ENCODE measurements at places on chromosomes 6 and 20.

DNA sequence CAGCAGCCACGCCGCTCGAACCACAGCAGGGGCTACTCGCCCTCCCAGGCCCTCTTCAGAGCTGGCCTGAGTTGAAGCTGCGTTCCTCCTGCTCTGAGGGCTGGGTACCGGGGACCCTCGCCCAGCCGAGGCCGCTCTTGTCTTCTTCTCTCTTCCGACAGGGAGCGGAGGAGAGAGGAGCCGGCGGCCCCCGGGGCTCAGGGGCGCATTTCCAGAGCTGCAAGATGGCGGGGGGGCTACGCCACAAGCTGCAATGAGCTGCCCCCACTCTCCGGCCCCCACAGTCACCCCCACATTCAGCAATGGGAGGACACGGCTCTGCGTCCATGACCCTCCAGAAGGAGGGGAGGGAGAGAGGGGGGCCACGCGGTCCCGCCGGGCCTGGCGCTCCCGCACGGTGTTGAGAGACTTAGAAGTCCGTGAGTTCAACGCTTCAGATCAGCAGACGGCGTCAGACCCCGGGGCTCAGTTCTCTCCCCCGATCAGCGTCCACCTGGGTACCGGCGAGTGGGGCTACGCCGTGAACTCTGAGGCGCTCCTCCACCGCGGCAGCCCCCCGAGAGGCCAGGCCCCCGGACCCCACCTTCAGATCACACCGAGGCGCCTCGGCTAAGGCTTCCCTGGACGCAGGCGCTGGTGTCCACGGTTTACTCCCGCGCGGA, 31.6 kb downstream of the SLC2A4RG start:
- DNase-seq: no peak

GRCh38 chr6:159044899-159045727, at the start of gene TAGAP:
TAGAP (minus strand) TSS chr6:159044991; CDS start chr6:159044146, 845 bp downstream.
- no peak for DNase-seq

DNA sequence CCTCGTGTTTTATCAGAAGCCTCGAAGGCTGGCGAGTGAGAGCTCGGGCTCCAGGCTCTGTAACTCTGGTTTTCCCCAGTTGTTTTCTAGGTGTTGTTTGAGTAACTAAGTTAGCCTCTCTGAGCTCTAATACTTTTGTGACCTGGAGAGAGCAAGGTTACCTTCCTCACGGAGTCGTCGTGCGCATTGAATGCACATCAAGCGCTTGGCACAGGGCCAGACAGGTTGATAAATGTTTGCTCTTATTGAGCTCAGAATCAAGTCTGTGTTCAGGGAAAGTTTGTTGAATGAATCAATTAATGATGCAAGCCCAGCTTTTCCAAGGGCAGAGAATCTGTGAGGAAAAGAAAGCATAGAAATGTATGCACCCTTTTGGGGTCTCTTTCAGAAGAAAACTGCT, 33.5 kb downstream of the EDN3 start:
- DNase-seq: no peak

- no peak for DNase-seq
Measured at GRCh38 chr20:34922654-34923381, 32.8 kb downstream of the GSS start.

DNA sequence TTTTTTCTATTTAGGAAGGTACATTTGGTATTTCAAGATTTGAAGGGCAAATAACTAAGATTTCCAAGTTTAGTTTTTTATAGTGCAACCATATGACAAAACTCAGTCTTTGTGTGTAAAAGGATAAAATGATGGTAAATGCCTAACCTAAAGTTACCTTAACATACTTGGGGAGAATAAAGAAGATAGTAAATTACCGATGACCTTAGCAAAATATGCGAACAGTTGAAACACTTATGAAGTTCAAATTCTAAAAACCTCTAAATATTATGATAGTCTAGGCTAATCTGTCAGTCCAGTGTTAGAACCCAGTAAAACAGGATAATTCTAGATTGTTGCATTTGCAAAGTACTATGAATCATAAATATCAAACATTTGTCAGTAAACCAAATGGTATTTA, 127.5 kb downstream of the PTCHD4 start:
- no peak for DNase-seq

GRCh38 chr6:127366282-127367022, 23.0 kb upstream of the ECHDC1 start:
- DNase-seq: no peak

- no peak for DNase-seq
Measured at GRCh38 chr6:830667-831327, 137.9 kb upstream of the EXOC2 start.

DNA sequence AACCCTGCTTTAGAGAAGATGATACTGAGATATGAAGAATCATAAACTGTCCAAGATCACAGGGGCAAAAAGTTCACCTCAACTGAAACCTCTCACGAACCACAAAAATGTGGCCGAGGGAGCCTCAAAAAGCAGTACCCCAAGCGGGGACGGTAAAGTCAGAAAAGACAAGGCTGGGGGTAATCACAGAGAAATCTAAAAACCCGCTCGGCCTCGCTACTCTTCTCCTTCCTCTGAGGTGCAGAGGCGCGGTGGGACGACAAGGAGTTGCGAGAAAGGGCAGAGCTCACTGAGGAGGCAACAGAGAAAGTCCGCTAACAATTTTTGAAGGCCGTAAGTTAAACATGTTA, 356 bp upstream of the IRAK1BP1 start:
- DNase-seq: no peak

GRCh38 chr6:92559611-92560010, 859.7 kb downstream of the EPHA7 start:
- no peak for DNase-seq

- DNase-seq: no peak
Measured at GRCh38 chr6:36378936-36379335, 8.5 kb downstream of the ETV7 start.

DNA sequence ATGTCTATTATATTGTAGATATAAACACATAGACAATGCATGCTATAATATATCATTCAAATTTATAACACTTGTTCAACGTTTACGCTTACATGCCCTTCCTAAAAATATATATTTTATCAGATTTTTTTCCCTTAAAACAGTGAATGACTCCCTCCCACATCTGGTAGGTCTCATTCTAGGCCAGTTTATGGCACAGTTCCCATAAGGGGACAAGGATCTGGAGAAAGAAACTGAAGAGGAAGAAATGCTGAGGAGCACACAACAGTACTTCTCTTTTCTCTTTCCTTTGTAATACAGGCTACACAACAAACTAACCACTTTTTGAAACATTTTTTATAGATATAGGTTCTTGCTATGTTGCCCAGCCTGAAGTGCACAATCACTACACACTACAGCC, 48.6 kb upstream of the RCAN2 start:
- no peak for DNase-seq

DNA sequence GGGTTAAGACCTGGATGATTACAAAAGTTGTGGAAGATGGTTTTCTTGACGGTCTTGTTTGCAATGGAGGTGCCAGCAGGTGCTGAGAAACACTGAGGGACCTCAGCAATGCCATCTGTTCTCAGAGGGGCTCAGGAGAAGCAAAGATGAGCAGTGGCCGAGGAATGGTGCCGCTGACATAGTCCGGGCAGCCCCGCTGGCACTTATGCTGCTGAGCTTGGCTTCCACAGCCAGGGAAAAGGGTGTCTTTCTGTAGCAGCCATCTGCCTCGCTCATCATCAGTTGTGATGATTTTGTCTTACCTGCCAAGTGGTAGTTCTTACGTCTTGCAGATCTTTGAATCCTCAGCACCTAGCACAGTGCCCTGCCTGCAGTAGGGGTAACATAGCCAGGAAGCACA, 55.7 kb downstream of the PPP1R14C start:
- DNase-seq: no peak

- DNase-seq: no peak
Measured at GRCh38 chr6:138824482-138825144, 28.7 kb downstream of the ECT2L start.

GRCh38 chr20:62999580-62999979, 7.2 kb downstream of the BHLHE23 start:
- DNase-seq: no peak

GRCh38 chr6:125743604-125744003, 5.8 kb upstream of the HEY2 start:
- DNase-seq: no peak

GRCh38 chr20:17023806-17024205, 203.0 kb upstream of the PCSK2 start:
- no peak for DNase-seq

DNA sequence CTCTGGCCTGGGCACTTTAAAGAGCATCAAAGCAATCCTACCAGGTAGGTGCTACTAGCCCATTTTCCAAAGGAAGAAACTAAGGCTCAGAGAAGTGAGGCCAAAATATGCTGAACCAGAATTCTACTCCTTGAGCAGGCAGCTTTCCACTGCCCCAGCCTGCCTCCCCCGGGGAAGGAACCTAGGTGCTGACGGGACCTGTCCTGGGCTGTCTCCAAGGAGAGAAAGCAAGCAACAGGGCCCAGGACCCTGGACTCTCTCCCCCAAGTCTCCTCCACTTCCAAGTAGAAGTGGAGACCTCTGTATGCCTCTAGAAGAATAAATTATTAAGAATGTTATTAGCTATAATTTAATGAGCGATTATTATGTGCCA, 159.5 kb downstream of the MRPL14 start:
- DNase-seq: no peak

GRCh38 chr6:157962601-157963302, 18.9 kb upstream of the SYNJ2 start:
- DNase-seq: no peak

DNA sequence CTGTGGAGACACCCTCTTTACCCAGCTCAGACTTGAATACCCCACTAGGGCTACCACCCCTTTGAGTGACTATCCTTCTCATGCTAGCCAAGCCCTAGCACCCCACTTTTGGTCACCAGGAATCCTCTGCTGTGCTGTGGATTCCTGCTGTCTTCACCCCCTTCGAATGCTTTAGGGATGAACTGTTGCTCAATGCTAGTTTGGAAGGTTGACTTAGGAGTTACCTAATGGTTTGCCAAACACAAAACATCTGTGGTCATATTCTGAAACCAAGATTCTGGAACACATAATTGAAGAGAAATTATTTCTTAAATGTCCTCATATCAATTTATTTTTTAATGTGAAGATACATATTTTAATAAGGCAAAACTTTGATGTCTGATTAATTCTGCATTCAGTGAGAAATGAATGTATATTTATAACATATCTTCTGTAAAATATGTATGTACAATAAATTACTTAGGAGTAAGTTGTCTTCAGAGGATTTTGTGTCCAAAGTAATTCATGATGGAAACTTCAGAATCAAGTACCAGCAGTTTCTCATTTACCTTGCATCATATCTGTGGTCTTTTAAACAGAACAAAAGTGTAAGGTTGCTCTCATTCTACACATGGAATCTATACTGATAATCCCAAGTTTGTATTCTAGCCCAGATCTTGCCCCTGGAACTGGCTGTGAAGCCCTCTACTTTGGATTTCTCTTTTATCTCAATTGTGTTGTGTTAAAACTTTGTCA, 46.9 kb downstream of the TMEM200A start:
- no peak for DNase-seq

GRCh38 chr6:133730881-133731280, 158.0 kb upstream of the TCF21 start:
- DNase-seq: no peak

DNA sequence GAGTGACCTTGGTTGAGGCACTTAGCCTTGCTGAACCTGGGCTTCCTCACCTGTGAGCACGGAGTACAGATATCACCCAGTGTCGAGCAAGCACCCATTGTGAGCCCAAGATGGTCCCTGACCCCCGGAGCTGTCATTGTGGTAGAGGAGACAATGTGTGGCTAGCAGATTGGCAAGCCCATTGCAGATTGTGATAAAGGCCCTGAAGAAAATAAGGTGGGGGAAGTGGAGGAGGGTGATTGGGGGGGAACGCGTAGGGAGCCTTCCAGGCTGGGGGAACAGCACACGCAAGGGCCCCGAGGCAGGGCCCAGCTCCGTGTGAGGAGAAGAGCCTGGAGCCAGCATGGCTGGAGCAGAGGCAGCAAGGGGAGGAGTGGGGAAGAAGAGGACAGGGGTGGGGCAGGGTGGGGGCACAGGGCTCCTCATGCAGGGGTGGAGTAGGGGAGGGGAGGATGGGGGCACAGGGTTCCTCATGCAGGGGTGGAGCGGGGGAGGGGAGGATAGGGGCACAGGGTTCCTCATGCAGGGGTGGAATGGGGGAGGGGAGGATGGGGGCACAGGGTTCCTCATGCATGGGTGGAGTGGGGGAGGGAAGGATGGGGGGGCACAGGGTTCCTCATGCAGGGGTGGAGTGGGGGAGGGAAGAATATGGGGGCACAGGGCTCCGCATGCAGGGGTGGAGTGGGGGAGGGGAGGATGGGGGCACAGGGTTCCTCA, 7.0 kb downstream of the CEBPB start:
- DNase-seq: no peak

DNA sequence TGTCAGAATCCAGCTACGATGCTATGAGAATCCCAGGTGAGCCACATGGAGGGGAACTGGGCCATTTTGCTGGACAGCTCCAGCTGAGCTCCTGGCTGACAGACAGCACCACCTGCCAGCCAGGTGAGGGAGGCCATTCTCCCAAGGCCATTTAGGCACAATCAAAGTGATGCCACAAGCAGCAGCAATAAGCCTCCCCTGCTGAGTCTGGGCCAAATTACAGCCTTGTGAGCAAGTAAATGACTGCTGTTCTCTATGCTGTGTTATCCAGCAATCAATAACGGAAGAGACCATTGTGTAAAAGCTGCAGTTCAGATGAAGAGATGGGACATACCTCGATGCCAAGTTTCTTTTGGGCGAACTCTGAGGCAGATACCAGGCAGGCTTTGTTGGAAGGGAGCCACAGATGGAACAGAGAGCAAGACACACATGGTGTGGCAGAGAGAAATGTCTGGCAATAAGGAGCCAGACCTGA, 14.0 kb upstream of the SCGN start:
- DNase-seq: no peak

DNA sequence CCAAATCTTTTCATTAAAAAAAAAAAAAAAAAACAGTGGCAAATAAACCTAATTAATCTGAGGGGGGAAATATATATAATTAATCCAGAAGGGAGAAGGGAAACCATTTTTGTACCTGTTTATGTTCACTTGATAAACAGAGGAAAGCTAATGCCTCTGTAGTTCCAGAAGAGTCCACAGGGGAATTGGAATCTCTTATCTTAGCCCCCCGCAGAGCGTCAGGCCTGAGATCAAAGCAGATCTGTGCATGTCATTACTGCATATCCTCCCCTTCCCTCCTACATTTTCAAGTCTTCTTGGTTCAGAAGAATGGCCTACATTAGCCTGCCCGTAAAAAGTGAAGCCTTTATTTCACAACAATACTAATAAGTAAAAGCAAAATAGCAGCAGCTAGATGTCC, 157.2 kb downstream of the PTPRT start:
- no peak for DNase-seq

GRCh38 chr20:58645412-58645968, 5.6 kb upstream of the STX16 start:
- DNase-seq: no peak

DNA sequence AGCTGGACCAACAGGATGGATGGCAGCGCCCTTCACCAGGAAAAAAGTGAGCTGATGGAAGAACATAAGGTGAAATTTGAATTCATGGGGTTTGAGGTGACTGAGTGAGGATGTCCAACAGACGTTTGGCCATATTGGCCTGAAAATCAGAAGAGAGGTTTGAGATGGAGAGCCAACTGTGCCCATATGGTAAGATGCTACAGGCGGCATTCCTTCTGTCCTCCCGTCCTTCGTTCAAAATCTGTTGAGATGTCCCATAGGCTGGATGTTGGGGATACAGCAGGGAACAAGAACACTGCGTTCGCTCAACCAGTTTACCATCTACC, 468 bp upstream of the CMTR1 start:
- no peak for DNase-seq

- DNase-seq: no peak
Measured at GRCh38 chr20:33826270-33826897, 15.2 kb downstream of the CHMP4B start.

GRCh38 chr20:15923030-15923776, 650.0 kb downstream of the KIF16B start:
- no peak for DNase-seq

Measured in hippocampal formation (tissue), 2 donors.